ENCODE measurements at places on chromosomes 1 and 21. TPM values are rescaled to one million over a fixed set of nuclear protein-coding genes. Genes with fewer than 3 reads are reported as not detected.

The CRYAA gene
- polyA plus RNA-seq: not detected

The ELAPOR1 gene
- polyA plus RNA-seq: 1.1 TPM

The MRPL24 gene
- polyA plus RNA-seq: 171 TPM

The AMIGO1 gene
- polyA plus RNA-seq: 0.93 TPM

The TP73 gene
- polyA plus RNA-seq: 0.64 TPM

The PAPPA2 gene
- polyA plus RNA-seq: 0.02 TPM

The CFH gene
- 4.9 TPM for polyA plus RNA-seq

The RUNX3 gene
- not detected for polyA plus RNA-seq

The SERTAD4 gene
- polyA plus RNA-seq: 2.9 TPM
